Activated T-cell treated with anti-CD3 and anti-CD28 coated beads, Interleukin-2, amount 50 U/mL, for 72 hours (primary cell): ENCODE measurements at places on chromosomes 3 and 15. TPM values are rescaled to one million over a fixed set of nuclear protein-coding genes. Genes with fewer than 3 reads are reported as not detected.

DNA sequence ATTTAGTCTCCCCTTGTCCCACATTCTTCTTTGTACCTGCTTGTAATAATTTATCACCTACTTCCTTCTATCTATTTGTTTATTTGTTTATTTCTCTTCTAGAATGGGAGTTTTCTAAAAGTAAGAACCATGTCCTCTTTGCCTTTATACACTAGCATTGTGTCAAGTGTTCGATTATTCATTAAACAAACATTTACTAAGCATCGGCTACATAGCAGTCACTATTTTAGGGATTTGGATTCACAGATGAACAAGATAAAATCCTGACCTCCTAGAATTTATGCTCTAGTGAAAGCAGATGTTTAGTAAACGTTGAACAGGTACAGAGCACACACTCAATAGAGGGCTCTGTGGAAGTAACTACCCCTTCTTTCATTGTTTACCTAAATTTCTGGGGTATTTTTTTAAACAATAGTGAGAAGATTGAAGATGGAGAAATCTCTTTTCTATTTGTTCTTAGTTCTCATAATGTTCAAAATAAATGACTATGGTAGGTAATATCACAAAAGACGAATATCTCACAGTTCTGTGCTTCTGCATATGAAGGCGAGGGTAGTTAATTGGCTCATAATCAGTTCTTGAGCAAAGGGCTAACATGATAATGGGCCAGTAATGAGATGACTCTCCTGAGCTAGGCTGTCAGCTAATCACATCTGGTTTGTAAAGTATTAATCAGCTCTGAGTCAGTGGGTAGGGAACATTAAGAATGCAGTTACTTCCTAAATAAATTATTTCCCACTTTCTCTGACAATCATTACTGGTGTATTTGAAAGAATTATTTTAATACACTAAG lies 111.9 kb downstream of the SLC9A9 start:
- peaks cover 5% of the 10 kb centered on the region for H3K4me1 ChIP-seq
- no peak overlapping the region for H3K4me3 ChIP-seq
- no peaks in the 10 kb centered on the region for H3K27me3 ChIP-seq

The HTD2 gene
- total RNA-seq = 11.4 TPM

DNA sequence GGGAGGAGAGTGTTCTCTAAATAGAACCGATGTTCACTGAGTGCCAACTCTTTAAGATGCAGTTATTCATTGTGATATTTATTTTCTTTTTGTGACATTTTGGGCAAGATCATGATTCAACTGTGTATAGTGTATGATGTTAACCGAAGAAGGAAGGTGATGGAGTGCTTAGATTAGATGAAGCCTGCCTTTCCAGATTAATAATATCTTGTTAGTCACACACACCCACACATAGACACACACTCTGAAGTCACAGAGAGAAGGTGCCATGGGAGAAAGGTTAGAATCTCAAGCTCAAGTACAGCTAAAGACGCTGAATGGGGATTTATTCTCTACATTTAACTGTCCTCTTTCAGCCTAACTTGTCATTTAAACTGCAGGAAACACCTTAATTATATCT lies 77.0 kb downstream of the SLC9A9 start:
- no peak overlapping the region for H3K4me3 ChIP-seq
- no peak overlapping the region for H3K27ac ChIP-seq
- H3K27me3 ChIP-seq = no peaks in the 10 kb centered on the region
- no peak for DNase-seq

GRCh38 chr3:174409086-174409743 lies 449.9 kb upstream of the NAALADL2 start:
- H3K27ac ChIP-seq = no peak overlapping the region
- no peak for DNase-seq
- no peak overlapping the region for H3K4me3 ChIP-seq
- no peaks in the 10 kb centered on the region for H3K36me3 ChIP-seq
- no peaks in the 10 kb centered on the region for H3K4me1 ChIP-seq

The HIGD1A gene
- total RNA-seq = 54.0 TPM
